Effector memory CD8-positive, alpha-beta T cell (primary cell): ENCODE measurements at places on chromosomes 12 and 14.

DNA sequence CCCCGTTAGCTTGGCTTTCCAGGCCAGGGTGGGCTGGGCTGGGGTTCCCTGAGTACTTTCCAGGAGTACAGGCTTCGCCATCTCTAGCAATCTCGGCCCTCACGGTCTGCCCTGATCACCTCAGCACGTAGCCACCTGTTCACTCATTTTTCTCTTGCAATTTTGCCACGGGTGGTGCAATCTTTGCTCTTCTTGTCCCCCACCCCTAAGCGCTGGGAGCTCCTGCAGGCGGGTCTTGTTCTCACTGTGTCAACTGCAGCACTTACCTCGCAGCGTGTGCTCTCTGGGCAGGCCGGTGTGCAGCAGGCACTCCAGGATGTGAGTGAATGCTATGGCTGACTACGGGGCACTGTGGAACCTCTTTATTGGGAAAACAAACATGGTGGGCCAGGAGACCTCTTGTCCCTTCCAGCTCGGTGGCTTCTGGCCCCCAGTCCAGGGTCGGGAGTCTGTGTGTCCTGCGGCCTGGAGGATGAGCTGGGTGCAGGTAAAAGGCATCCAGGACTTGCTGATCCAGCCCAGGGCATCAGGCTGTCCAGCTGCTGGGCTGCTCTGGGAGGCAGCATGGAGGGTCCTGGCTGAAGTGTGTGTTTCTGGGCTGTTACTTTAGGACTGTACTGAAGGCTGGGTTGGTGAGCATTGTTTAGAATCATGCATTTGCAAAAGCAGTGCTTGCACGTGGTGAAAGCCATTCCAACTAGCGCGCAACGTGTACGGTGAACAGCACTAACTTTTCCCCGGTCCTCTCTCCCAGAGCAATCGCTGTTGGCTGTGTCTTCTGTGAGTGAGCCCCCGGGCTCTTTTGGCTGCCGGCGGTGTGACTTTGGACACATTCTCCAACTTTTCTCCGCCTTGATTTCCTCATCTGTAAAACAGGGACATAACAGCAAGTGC is 1.5 kb upstream of the ULK1 start:
- no peak overlapping the region for H3K27ac ChIP-seq
- H3K36me3 ChIP-seq, result peaks cover 7% of the 10 kb centered on the region
- DNase-seq, result no peak
- H3K4me3 ChIP-seq, result peak overlapping the region; percentile 87
- no peaks in the 10 kb centered on the region for H3K27me3 ChIP-seq
- peaks cover 17% of the 10 kb centered on the region for H3K4me1 ChIP-seq

- H3K27ac ChIP-seq, result peak overlapping the region; percentile 14
- H3K27me3 ChIP-seq, result no peaks in the 10 kb centered on the region
- H3K36me3 ChIP-seq, result no peaks in the 10 kb centered on the region
Observed at GRCh38 chr14:98956181-98956580, 315.8 kb downstream of the BCL11B start.

- no peak for DNase-seq
- no peak overlapping the region for H3K4me3 ChIP-seq
- H3K4me1 ChIP-seq, result no peaks in the 10 kb centered on the region
- no peak overlapping the region for H3K27ac ChIP-seq
- H3K36me3 ChIP-seq, result no peaks in the 10 kb centered on the region
- H3K27me3 ChIP-seq, result peaks cover 21% of the 10 kb centered on the region
Observed at GRCh38 chr14:21032326-21033132, 2.1 kb downstream of the RNASE13 start.

DNA sequence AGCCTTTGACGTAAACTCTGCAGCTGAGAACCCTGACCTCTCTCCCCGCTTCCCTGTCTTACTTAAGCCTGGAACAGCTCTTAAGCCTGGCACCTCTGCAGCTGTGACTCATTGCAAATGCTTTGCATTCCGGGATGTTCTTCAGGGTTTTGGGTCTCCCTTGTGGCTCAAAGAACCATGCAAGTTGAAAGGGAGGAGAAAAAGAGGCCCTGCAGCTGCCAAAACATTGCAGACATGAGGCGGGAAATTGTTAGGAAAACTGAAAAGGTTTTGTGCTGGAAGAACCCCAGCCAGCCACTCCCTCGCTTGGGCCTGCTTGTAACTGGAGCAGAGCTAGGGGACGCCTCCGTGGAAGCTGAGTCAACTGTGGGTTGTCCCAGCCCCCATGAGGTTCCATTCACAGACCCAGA is 60.2 kb upstream of the FERMT2 start:
- no peak overlapping the region for H3K4me3 ChIP-seq
- no peaks in the 10 kb centered on the region for H3K4me1 ChIP-seq
- no peak overlapping the region for H3K27ac ChIP-seq
- no peak for DNase-seq
- no peaks in the 10 kb centered on the region for H3K36me3 ChIP-seq
- H3K27me3 ChIP-seq, result peaks cover 28% of the 10 kb centered on the region

GRCh38 chr14:61264010-61264571 is 17.0 kb downstream of the TMEM30B start:
- no peak overlapping the region for H3K4me3 ChIP-seq
- H3K27ac ChIP-seq, result no peak overlapping the region

- H3K27me3 ChIP-seq, result no peaks in the 10 kb centered on the region
- H3K27ac ChIP-seq, result peak within 1 kb of the TSS; percentile 98
- peak within 1 kb of the TSS; percentile 99 for H3K4me3 ChIP-seq
- peaks cover 67% of the 10 kb centered on the region for H3K4me1 ChIP-seq
- peak; percentile 90 for DNase-seq
Observed at GRCh38 chr14:105065280-105066228, at the start of gene GPR132. TSS of gene GPR132 (minus strand) at chr14:105065430. CDS start at chr14:105055420, 10,010 bp downstream.

DNA sequence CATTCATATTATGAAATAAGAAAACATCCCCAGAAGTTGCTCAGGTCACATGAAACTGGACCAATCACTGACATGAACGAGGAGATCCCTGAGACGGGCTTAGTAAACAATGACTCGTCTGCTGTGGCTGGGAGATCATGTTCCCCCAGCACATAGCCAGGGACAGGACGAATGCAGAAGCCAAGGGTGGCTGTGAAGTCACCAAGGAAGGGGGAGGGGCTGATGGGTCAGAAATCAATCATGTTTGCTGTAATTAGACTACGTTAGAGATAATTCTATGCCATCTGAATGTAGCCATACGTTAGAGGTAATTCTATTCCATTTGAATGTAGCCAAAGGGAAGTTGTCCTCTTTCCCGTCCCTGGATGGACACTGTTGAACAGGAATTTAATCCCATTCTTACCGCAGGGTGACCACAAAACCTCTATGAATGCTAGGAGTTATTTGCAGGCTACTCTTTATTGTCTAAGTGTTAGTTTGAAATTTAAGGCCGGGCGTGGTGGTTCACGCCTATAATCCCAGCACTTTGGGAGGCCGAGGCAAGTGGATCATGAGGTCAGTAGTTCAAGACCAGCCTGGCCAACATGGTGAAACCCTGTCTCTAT is 332.9 kb downstream of the TMEM132D start:
- H3K27ac ChIP-seq, result no peak overlapping the region
- H3K36me3 ChIP-seq, result no peaks in the 10 kb centered on the region
- no peaks in the 10 kb centered on the region for H3K27me3 ChIP-seq
- no peaks in the 10 kb centered on the region for H3K4me1 ChIP-seq
- H3K4me3 ChIP-seq, result no peak overlapping the region

- H3K36me3 ChIP-seq, result peaks cover 16% of the 10 kb centered on the region
- no peak for DNase-seq
- peaks cover 53% of the 10 kb centered on the region for H3K4me1 ChIP-seq
- peak overlapping the region; percentile 98 for H3K4me3 ChIP-seq
- no peaks in the 10 kb centered on the region for H3K27me3 ChIP-seq
Observed at GRCh38 chr14:74763803-74764531, 851 bp downstream of the YLPM1 start.

- no peak for DNase-seq
- H3K4me3 ChIP-seq, result no peak overlapping the region
- no peaks in the 10 kb centered on the region for H3K36me3 ChIP-seq
- H3K4me1 ChIP-seq, result no peaks in the 10 kb centered on the region
- H3K27ac ChIP-seq, result no peak overlapping the region
Observed at GRCh38 chr14:46769292-46769691, 117.7 kb upstream of the RPL10L start.

DNA sequence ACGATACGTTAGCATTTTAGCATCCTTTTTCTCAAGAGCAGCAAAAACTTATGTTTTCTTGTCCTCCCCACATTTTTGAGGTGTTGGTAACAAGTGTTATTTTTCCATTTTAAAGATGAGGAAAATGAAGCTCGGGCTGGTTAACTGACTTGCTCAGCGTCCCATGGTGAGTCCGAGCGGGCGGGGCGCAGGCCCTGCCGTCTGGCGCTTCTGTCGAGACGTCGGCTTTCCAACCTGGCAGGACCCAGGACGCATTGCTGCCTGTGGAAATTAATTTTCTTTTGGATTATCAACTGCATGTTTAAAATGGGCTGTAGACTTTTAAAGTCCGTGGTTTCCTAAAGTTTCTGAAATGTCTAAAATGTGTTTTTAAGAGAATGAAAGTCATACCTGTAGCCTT is 30.4 kb downstream of the XRCC3 start:
- peaks cover 1% of the 10 kb centered on the region for H3K4me1 ChIP-seq
- DNase-seq, result no peak
- H3K27ac ChIP-seq, result peak overlapping the region; percentile 31
- peaks cover 88% of the 10 kb centered on the region for H3K36me3 ChIP-seq

- no peak overlapping the region for H3K27ac ChIP-seq
- no peak overlapping the region for H3K4me3 ChIP-seq
- H3K27me3 ChIP-seq, result peaks cover 12% of the 10 kb centered on the region
- no peaks in the 10 kb centered on the region for H3K36me3 ChIP-seq
Observed at GRCh38 chr12:11568155-11568761, 81.2 kb upstream of the ETV6 start.

GRCh38 chr12:132491761-132492378 is 1.9 kb downstream of the FBRSL1 start:
- peak overlapping the region; percentile 87 for H3K4me3 ChIP-seq
- H3K27me3 ChIP-seq, result no peaks in the 10 kb centered on the region
- peaks cover 30% of the 10 kb centered on the region for H3K36me3 ChIP-seq
- DNase-seq, result no peak
- peaks cover 68% of the 10 kb centered on the region for H3K4me1 ChIP-seq
- peak overlapping the region; percentile 47 for H3K27ac ChIP-seq

DNA sequence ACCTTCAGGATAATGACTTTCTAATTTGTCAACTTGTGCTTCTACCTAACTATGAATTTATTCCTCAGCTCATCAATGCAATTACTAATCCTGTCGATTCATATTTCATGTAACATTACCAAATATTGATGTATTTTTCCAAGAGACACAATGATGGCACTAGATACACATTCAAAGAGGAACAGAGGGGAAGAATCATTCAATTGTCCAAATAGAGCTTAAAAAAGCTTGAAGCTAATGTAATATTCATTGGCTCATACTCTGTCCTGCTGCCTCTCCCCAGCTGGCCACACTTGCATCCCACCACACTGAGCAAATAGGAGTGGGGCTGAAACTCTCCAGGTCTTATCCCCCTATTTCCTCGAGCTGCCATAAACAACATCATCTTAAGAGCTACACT is 9.3 kb downstream of the TESPA1 start:
- H3K27me3 ChIP-seq, result no peaks in the 10 kb centered on the region
- peaks cover 33% of the 10 kb centered on the region for H3K36me3 ChIP-seq

- H3K27me3 ChIP-seq, result peaks cover 12% of the 10 kb centered on the region
- no peak for DNase-seq
- H3K4me3 ChIP-seq, result no peak overlapping the region
- H3K36me3 ChIP-seq, result no peaks in the 10 kb centered on the region
Observed at GRCh38 chr12:111361073-111361716, 7.7 kb downstream of the PHETA1 start.

DNA sequence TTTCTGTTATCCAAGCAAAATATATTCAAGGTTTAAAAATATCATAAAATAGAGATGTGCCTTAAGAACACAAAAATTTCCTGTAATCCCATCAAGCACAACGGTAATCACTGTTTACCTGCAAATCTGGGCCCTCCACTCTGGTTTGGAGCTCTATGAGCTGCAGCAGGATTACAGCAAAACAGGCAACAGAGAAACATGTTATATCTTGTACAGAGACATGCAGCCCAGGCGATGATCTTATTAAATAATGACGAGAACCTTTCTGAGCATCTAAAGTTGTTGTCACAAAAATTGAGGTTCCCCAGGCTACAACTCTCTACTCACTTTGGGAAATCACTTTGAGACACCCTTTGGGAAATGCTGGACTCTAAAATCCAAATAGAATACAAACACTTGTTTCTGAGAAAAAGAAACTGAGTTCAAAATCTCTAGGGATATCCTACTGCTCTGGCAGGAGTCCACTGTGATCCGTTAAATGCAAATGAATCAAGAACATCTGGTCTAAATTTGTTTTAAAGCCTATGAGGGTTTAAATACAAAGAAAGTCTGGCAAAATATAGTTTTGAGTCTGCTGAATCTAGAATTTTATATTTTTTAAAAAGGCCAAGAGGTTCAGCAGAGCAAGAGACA is 36.3 kb downstream of the STON2 start:
- H3K27ac ChIP-seq, result no peak overlapping the region
- no peak for DNase-seq
- no peaks in the 10 kb centered on the region for H3K4me1 ChIP-seq
- no peak overlapping the region for H3K4me3 ChIP-seq
- peaks cover 21% of the 10 kb centered on the region for H3K27me3 ChIP-seq

- DNase-seq, result no peak
- H3K4me1 ChIP-seq, result peaks cover 20% of the 10 kb centered on the region
- no peak overlapping the region for H3K27ac ChIP-seq
- H3K27me3 ChIP-seq, result no peaks in the 10 kb centered on the region
Observed at GRCh38 chr12:62372825-62373224, 93.8 kb upstream of the MON2 start.

- no peaks in the 10 kb centered on the region for H3K4me1 ChIP-seq
- DNase-seq, result no peak
- H3K4me3 ChIP-seq, result no peak overlapping the region
- H3K36me3 ChIP-seq, result peaks cover 3% of the 10 kb centered on the region
Observed at GRCh38 chr12:111803038-111803626, 36.4 kb downstream of the ALDH2 start.

DNA sequence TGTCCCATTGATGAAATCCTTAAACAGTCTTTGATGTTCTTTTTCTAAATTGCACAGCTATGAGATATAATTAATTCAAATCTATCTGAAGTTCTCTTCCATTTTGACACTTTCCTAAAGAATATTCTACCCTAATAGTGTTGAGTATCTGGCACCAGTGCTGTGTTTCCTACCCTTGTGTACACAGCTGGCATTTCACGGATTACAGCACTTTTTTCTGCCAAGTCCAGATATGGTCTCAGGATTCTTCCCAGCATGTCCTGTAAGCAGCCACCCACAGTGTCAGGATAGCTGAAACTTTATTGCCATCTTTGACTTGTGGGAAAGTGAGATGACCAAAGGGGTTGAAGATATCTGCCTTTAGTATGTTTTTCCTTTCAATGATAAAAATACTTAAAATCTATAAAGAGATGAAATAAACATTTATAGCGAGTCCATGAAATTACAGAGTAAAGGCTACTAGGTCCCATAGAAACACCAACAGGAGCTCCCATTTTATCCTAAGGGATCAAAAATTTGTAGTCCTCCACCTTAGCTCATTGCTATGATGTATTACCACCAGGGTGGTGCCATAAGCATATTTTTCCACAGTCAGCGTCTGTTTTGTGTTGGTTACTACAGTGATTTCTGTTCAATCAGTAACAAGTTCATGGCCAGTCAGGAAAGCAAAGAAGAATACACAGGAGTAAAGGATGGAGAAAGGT is 96.7 kb downstream of the TRHDE start:
- no peak overlapping the region for H3K27ac ChIP-seq
- H3K27me3 ChIP-seq, result no peaks in the 10 kb centered on the region
- no peaks in the 10 kb centered on the region for H3K36me3 ChIP-seq
- H3K4me1 ChIP-seq, result no peaks in the 10 kb centered on the region
- DNase-seq, result no peak
